Endothelial cell (in vitro differentiated cells): ENCODE measurements at places on chromosomes 5 and 9. TPM values are rescaled to one million over a fixed set of nuclear protein-coding genes. Genes with fewer than 3 reads are reported as not detected.

- no peak overlapping the region for H3K27ac ChIP-seq
- H3K27me3 ChIP-seq = peaks cover 3% of the 10 kb centered on the region
- peaks cover 14% of the 10 kb centered on the region for H3K4me1 ChIP-seq
- peaks cover 3% of the 10 kb centered on the region for H3K36me3 ChIP-seq
These were observed 1163.8 kb downstream of the TAF11L14 start for GRCh38 chr5:18798058-18798457.

GRCh38 chr5:125134216-125135081, 388.0 kb upstream of the ZNF608 start:
- no peak overlapping the region for H3K27ac ChIP-seq
- DNase-seq = no peak
- H3K27me3 ChIP-seq = peaks cover 3% of the 10 kb centered on the region
- H3K4me1 ChIP-seq = no peaks in the 10 kb centered on the region
- H3K36me3 ChIP-seq = no peaks in the 10 kb centered on the region
- no peak overlapping the region for H3K4me3 ChIP-seq

- H3K4me3 ChIP-seq = peak overlapping the region; percentile 95
- peak; percentile 49 for DNase-seq
- H3K27ac ChIP-seq = no peak overlapping the region
- peaks cover 33% of the 10 kb centered on the region for H3K27me3 ChIP-seq
- peaks cover 29% of the 10 kb centered on the region for H3K4me1 ChIP-seq
- H3K36me3 ChIP-seq = no peaks in the 10 kb centered on the region
These were observed 75.3 kb upstream of the TBCA start for GRCh38 chr5:77851176-77852067.

AMBP gene
- not detected for total RNA-seq

GRCh38 chr5:78416677-78417425, 56.4 kb downstream of the SCAMP1 start:
- no peak for DNase-seq
- no peaks in the 10 kb centered on the region for H3K36me3 ChIP-seq
- H3K27me3 ChIP-seq = no peaks in the 10 kb centered on the region
- no peak overlapping the region for H3K27ac ChIP-seq
- no peak overlapping the region for H3K4me3 ChIP-seq

LPAR1 gene
- 5.6 TPM for total RNA-seq

DNA sequence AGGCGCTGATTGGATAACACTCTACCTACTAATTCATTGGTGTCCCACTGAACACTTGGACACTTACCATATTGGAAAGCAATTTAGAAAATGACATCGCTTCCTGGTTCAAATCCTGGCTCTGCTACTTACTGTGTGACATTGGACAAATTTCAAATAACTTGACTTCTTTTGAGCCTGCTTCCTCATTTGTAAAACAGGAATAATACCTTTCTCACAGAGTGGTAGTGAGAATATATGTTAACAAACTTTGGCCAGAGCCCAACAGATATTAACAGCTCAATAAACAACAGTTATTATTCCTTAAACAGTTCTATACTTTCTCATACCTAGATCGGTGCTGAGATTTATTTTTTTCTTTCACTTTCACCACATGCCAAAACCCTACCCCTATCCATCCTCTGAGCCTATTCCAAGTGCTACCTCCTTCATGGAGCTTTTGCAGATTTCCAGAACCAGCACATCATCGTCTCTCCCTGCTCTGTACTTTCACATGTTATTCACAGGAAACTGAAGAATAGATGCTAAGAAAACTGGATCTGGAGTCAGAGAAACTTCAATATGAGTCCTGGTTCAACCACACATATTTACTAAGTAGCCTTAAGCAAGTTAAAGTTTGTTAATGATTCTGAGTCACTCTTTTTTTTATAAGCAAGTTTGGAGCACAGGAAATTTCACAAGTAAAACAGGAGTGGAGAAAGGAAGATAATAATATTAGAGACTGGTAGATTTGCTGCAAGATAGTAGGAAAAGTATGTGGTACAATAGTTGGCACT, 92.3 kb downstream of the STRBP start:
- no peak overlapping the region for H3K4me3 ChIP-seq
- H3K27me3 ChIP-seq = peaks cover 2% of the 10 kb centered on the region
- H3K4me1 ChIP-seq = no peaks in the 10 kb centered on the region
- H3K36me3 ChIP-seq = no peaks in the 10 kb centered on the region
- DNase-seq = no peak

PCSK1 gene
- total RNA-seq = 0.41 TPM

DNA sequence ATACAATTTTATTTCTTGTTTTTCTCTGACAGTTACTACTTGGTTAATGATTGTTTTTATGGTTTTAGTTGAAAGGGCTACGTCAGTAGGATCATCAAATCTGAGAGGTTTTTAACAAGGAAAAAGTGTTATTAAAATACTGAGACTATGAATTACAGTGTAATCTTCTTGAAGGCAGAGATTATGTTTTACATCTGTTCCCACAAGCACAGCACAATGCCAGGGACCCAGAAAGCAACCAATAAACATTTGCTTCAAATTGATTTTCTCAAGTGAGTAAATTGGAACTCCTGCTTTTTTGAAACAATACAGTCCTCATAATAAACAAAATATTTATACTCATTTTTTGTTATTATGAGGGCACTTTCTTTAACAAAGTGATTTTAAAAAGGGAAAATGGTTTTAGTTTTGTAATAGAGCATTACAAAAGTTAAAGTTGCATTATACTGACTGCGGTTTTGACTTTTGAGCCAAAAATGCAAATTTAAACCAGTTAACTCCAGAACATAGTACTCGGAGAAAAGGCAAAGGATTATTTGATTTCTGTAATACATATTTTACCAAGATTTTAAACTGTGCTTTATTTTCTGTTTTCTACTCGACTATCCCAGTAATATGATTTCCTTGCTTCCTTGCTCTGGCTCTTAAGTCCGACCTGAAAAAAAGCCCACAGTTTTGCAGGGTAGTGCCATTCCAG, 176.9 kb downstream of the GDNF start:
- DNase-seq = no peak
- H3K27ac ChIP-seq = peak overlapping the region; percentile 61
- H3K27me3 ChIP-seq = peaks cover 1% of the 10 kb centered on the region
- H3K36me3 ChIP-seq = no peaks in the 10 kb centered on the region
- peaks cover 41% of the 10 kb centered on the region for H3K4me1 ChIP-seq
- H3K4me3 ChIP-seq = no peak overlapping the region

GRCh38 chr5:52893105-52893504, 96.0 kb upstream of the ITGA2 start:
- no peaks in the 10 kb centered on the region for H3K27me3 ChIP-seq
- no peak overlapping the region for H3K27ac ChIP-seq
- H3K36me3 ChIP-seq = peaks cover 2% of the 10 kb centered on the region

DNA sequence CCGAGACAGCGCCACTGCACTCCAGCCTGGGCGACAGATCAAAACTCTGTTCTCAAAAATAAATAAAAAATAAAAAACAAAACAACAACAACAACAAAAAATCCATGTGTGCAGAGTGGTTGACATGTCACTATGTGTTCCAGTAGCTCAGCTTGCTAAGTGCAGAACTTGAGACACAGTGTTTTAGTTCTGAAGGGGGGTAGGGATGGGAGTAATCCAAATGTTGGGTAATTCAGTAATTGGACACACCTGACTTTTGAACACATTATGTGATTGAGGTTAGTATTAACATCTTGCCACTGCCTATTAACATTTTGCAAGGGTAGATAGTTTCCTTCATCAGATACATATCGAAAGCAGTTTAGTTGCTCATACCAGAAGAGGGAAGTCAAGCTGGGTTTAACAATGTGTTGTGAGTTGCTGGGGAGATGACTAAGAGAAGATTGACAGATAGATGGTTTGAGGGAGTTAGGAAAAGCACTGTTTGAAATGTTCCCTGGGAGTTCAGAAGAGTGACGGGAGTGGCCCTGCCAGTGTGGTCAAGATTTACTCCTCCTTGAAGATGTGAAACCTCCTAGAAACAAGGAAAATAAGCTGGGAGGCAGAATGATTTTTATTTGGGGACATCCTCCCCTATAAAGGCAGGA, 928 bp downstream of the HACD4 start:
- no peak overlapping the region for H3K4me3 ChIP-seq
- H3K27ac ChIP-seq = no peak overlapping the region
- no peaks in the 10 kb centered on the region for H3K36me3 ChIP-seq
- DNase-seq = no peak

DNA sequence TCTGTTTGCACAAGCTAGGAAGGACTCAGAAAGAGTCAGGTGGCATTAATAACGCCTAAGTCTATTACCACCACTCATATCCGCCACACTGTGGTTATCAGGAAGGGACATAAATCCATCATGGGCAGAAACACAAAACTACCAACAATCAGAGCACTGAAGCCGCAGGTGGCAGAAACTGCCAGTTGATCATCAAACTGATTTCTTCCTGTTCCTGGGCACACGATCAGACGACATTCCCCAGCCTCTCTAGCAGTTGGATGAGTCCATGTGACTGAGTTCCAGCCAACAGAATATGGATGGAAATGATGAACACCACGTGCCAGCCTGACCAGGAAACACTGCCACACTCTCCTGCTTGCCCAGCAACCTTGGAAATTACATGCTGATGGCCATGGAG, 181.7 kb downstream of the ELAVL2 start:
- no peak for DNase-seq
- H3K36me3 ChIP-seq = no peaks in the 10 kb centered on the region
- no peak overlapping the region for H3K4me3 ChIP-seq
- no peaks in the 10 kb centered on the region for H3K27me3 ChIP-seq
- H3K4me1 ChIP-seq = no peaks in the 10 kb centered on the region
- H3K27ac ChIP-seq = no peak overlapping the region

DNA sequence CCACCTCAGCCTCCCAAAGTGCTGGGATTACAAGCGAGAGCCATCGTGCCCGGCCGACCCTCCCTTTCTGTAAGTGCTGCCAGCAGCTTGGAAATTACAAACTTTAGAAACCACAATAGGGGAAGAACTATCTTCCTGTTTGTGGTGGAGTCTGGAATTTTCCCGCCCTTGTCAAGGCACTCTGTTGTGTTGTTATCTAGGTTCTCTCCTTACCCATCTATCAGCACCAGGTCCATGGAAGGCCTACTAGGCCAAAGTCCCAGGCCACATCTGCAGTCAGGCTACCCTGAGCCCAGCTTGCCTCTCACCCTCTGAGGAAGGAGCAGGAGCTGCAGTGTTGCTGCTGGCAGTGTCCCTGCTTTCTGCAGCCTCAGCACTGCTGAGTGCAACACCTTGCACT, 214.9 kb downstream of the MCTP1 start:
- no peak for DNase-seq
- no peaks in the 10 kb centered on the region for H3K27me3 ChIP-seq
- no peak overlapping the region for H3K4me3 ChIP-seq
- H3K27ac ChIP-seq = no peak overlapping the region

DNA sequence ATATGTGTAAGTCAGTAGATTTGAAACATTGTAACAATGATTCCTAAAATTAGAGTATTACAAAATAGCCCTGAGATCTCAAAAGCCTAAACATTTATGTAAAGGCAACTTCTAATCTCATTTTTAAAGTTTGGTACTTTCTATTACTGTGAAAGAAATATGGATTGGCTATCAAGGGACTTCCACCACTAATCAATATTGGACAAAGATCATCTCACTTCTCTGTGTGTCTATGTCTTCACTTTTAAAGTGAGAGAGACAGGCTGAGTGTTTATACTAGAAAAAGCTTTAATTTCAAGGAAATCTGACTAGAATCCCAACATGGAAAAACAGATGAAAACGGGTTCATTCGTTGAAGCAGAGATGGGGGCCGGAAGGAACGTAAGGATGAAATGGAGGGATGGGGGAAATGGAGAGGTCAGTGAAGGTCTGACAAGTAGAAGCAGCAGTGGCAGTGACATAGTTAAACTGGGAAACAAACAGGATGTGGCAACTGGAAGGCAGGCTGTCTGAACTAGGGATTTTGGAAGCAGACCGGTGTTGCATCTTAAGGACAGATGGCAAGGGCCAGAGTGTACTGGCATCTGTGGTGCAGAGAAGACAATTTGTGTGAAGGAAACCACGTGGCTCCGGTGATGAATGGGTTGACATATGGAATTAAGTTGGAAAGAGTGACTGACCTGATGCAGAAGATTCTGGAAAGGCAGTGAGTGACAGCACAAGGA, 60.8 kb downstream of the PDE4D start:
- no peak overlapping the region for H3K4me3 ChIP-seq
- H3K36me3 ChIP-seq = no peaks in the 10 kb centered on the region
- no peak overlapping the region for H3K27ac ChIP-seq
- DNase-seq = no peak
- peaks cover 16% of the 10 kb centered on the region for H3K4me1 ChIP-seq
- no peaks in the 10 kb centered on the region for H3K27me3 ChIP-seq

WNK2 gene
- total RNA-seq = 0.82 TPM

PCDHGB3 gene
- 4.1 TPM for total RNA-seq

DNA sequence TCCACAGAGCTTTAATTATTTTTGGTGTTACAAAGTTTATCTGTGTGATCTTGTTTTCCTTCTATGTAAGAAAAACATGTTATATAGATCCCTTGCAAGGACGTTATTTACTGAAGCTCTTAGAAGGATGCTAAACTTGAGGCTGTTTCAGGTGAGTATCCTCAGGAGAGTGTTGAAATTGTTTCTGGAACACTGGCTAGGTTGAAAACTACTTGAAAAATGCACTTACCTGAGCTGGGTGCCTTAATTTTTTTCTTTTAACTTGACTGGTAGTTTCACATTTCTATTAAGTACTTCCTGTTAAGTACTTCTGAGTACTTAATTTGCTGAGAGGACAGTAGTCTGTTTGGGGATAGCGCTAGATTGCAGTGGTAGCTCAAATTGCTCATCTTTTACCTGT, 18.1 kb downstream of the GPBP1 start:
- H3K4me3 ChIP-seq = no peak overlapping the region
- no peak for DNase-seq
- H3K4me1 ChIP-seq = peaks cover 25% of the 10 kb centered on the region
- H3K27me3 ChIP-seq = peaks cover 1% of the 10 kb centered on the region
- H3K27ac ChIP-seq = peak overlapping the region; percentile 24
- H3K36me3 ChIP-seq = peaks cover 11% of the 10 kb centered on the region

GRCh38 chr5:1052641-1053390, 44.2 kb downstream of the NKD2 start:
- no peak overlapping the region for H3K27ac ChIP-seq
- DNase-seq = no peak
- H3K27me3 ChIP-seq = peaks cover 4% of the 10 kb centered on the region
- peaks cover 11% of the 10 kb centered on the region for H3K36me3 ChIP-seq
- H3K4me3 ChIP-seq = no peak overlapping the region

DNA sequence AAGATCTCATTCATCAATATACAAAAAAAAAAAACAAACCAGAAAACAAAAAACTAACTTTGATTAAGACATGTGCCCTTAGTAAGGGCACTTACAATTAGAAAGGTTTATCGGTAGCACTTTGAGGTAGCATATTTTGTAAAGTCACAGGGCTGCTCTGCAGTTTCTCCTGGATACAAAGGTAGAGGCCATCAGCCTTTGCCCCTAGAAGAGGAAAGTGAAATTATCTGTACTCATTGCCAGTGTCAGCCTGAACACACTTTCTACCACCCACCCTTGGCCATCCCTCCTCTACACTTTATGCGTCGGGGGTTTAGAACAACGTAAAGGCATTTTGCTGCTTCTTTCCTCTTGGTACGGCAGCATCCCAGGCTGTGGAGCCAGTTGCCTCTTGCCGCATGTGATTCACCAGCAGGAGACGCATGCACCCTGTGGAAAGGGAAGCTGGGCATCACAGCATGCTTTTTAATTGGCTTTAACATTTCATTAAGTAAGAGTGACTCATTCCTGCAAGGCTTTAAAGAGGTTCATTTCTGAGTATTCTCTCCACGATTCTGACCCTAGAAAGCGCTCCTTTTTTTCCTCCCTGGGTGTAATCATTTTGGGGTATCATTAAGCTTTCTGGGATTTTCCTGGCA, 84.6 kb downstream of the CEMIP2 start:
- H3K4me1 ChIP-seq = peaks cover 25% of the 10 kb centered on the region
- H3K27ac ChIP-seq = no peak overlapping the region
- no peak overlapping the region for H3K4me3 ChIP-seq
- no peak for DNase-seq
